Activated T-cell treated with anti-CD3 and anti-CD28 coated beads, Interleukin-2, amount 50 U/mL, for 72 hours (primary cell): ENCODE measurements at places on chromosomes 7 and 10.

- DNase-seq, result no peak
Observed at GRCh38 chr10:845526-845925, 86.0 kb downstream of the LARP4B start.

GRCh38 chr7:137417464-137417863, 73.9 kb upstream of the PTN start:
- no peak for DNase-seq

DNA sequence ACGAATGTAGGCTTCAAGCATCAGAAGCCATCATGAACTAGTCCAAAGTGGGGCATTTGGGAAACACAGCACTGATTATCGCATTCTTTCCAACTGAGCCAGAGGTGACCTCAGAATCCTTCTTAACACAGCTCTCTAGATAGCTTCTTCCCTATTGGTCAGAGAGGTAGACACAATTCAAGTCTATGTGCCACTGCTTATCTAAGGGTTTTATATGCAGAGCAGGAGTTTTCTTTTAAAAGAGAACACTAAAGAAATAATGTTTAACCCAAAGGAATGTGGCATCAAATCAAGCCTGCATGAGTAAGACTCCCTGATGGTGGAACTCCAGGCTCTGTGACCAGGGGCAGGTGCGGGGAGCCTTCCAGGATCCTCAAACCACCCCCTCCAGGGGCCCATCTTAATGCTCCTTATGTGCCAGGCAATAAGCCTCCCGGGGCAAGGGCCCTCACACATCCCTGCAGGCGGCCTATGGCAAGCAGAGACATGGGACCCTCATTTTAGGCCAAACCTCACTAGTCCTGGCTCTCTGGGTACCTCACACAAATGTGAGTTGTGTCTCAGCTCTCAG, 13.8 kb downstream of the HSPA12A start:
- no peak for DNase-seq

DNA sequence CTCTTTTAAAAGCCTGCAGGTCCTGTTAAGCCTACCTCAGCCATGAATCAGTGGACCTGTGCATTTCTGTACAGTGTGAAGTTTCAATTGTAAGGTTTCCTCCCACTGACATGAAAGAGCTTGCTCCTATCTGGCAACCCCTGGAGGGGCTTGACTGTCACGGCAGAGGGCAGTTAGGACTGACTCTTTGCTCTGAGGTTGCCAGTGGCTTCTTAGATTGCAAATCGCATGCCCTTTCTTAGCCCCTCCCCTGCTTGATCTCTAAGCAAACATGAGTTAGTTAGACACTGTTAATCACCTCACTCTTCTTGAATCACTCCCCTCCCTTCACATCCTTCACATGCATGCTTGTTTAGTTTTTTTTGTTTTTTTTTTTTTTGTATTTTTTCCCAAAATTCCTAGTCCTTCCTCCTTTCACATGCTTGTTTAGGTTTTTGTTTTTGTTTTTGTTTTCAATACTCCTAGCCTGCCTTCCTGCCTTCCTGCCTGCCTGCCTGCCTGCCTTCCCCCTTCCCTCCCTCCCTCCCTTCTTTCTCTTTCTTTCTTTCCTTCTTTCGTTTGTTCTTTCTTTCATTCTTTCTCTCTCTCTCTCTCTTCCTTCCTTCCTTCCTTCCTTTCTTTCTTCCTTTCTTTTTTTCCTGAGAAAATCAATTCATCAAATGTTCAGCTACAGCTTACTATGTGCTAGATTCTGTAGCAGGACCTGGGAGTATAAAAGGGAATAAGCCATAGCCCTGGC, 6.0 kb upstream of the HIPK2 start:
- DNase-seq, result no peak

DNA sequence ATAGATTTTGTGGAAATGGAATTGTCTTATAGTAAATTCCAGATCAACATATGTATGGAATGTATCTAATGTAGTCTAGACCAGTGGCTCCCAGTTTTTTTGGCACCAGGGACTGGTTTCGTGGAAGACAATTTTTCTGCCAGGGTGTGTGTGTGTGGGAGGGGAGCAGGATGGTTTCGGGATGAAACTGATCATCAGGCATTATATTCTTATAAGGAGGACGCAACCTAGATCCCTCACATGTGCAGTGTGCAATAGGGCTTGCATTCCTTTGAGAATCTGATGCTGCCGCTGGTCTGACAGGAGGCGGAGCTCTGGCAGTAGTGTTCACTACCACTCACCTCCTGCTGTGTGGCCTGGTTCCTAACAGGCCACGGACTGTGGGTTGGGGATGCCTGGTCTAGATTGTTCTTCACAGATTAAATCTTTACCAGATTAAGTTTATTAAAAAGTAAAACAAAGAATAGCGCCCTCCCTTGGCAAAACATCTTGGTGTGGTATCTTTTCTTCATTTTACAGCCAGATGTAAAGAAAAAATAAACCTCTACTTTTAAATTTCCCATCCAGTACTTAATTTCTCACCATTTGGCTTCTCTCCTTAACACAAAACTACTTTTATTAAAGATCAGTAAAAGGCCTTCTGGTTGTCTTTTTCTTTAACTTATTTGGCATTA, 48.4 kb downstream of the SEPTIN7 start:
- no peak for DNase-seq
